ENCODE measurements at places on chromosomes 12 and 14.

- no peak for DNase-seq
Measured at GRCh38 chr12:64560396-64561301, 49.6 kb upstream of the RASSF3 start.

DNA sequence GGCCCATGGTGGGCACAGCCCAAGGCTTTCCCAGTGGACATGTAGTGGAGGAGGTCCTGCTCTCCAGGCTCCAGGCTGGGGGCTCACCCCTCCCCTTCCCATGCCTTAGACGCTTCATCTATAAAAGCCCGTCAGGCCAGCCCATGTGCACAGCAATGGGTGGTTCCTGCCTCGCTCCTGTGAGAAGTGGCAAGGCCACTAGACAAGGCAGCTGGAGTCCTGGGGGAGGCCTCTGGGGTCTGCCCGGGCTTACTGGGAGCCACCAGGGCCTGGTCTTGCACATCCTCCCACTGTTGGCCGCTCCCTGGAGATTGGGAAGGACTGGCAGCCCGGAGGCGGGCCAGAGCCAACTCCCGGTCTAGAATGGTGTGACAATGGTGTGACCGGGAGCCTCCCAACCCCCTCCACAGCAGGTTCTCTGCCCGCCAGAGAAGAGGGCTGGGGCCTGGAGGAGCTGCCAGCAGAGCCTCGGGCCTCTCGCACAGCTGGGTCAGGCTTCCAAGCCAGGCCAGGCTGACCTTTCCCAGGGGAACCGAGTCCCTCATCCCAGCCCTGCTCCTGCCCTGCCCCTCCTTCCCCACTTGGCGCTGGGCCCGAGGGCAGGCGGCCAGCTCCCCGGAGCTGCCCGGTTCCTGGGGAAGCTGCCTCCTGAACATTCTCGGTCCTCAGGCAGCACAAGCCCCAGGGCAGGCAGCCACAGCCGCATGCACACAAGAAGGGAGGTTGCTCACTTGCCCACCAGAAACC lies 97.9 kb downstream of the RFLNA start:
- DNase-seq = no peak

DNA sequence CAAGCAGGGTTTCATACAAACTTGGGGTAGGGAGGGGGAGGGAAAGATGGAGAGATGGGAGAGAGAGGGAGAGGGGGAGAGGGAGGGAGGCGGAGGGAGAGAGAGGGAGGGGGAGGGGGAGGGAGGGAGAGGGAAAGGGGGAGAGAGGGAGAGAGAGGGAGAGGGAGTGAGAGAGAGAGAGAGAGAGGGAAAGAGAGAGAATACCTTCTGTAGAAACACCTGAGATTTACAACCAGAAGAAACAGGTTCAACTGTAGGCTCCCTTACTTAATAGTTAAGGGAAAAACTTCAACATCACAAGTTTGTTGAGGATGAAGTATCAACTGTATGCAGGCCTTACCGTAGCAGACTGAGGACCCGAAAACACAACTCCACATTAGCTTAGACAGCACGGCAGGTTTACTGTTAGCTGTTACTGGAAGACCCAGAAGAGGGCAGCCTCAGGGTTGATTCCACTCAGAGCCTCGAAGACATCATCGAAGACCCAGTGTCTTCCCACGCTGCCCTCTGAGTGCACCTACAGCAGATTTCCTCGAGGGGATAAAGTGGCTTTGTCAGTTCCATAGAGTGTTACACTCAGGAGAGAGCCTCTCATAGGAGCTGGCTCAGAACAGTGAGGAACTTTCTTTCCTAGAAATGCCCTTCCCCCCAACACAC lies 72.4 kb downstream of the NT5DC3 start:
- no peak for DNase-seq

- no peak for DNase-seq
Measured at GRCh38 chr14:75339059-75339458, 60.4 kb downstream of the FOS start.

DNA sequence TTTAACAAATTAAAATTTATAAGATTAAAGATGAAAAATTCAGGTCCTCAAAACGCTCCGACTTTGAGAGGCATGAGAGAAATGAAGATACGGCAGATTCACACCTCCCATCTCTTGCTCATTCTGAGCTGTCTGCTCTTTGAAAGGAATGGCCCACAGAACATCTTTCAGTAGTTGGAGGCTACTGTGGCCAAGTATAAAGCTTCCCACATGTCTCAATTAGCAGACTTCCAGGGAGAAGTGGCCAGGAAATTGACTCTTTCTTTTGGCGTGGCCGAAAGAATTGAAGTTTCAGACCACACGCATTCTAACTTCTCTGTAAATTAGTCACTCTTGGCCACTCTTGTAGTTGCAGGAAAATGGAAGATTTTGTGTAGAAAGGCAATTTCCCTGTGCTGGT lies 129.2 kb downstream of the DIP2B start:
- no peak for DNase-seq

Data from stimulated activated CD8-positive, alpha-beta memory T cell treated with anti-CD3 and anti-CD28 coated beads, Interleukin-15, amount 100 ng/mL, for 24 hours (primary cell).